IPS DF 6.9 (cell line): ENCODE measurements at places on chromosomes 5 and 9.

DNA sequence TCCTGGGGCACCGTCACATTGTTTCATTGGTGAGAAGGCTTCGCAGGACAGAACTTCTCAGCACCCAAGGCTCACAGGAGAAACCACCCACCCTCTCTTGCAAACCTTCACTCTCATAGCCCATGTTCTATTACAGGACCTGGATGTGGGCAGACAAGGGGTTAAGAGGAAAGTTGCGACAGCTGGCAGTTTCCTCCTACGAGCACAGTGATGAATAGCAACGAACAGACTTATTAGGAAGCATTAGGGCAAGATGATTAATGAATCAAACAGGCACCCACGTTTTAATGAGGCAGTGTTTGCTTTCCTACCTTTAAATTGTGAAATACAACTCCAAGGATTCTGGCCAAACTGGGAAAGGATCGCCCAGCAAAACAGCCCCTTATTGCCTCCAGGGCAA lies 339.3 kb downstream of the DRD1 start:
- DNase-seq: no peak

DNA sequence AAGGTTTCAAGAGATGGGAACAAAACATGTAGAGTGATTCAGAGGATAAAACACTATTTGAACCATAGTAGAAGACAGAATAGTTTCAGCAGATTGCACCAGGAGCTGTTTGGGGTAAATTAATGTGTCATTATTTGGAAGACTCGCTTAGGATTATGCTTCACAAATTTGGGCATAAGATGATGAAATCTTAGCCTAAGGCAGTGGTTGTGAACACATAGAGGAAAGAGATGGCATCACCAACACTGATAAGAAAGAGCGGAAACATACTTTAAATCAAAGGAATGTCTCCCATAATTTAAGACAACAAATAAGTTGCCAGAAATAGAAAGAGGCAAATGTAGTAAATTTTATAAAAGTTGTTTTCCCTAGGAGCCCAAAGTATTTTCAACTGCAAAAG lies 66.1 kb upstream of the TBCA start:
- no peak for DNase-seq

DNA sequence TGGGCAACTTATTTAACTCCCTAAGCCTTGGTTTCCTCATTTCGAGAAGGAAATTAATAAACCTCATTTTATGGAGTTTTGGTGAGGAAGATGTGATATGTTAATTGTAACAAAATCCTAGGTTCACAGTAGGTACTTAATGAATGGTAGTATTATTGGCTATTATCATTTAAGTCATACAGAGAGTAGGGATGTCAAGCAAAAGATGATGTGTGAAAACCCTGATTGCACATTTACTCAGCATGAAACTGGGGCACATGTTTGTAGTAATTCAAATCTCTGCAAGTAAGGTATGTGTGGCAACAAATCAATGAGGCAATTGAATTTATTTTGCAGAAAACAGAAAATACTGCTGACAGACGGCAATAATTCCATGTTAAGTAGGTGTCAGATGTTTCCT lies 127.3 kb downstream of the CSNK1G3 start:
- DNase-seq: no peak

DNA sequence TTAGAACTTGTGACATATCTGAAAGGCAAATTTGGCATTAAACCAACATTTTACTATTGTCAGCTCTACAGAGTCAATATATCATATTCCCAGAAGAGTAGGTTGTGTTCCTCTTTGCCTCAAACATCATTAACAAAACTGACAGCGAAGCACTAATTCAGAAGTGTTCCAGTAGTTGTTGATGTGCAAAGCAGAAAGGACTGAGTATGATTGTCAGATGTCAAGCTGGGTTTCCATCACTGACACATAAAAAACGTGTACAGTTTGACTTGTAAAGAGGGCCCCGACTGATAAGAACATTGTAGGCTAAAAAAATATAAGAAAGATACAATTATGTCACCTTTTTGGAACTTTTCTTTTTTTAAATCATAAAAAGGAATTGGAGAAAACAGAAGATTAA lies 101.5 kb upstream of the ZNF608 start:
- DNase-seq: no peak

DNA sequence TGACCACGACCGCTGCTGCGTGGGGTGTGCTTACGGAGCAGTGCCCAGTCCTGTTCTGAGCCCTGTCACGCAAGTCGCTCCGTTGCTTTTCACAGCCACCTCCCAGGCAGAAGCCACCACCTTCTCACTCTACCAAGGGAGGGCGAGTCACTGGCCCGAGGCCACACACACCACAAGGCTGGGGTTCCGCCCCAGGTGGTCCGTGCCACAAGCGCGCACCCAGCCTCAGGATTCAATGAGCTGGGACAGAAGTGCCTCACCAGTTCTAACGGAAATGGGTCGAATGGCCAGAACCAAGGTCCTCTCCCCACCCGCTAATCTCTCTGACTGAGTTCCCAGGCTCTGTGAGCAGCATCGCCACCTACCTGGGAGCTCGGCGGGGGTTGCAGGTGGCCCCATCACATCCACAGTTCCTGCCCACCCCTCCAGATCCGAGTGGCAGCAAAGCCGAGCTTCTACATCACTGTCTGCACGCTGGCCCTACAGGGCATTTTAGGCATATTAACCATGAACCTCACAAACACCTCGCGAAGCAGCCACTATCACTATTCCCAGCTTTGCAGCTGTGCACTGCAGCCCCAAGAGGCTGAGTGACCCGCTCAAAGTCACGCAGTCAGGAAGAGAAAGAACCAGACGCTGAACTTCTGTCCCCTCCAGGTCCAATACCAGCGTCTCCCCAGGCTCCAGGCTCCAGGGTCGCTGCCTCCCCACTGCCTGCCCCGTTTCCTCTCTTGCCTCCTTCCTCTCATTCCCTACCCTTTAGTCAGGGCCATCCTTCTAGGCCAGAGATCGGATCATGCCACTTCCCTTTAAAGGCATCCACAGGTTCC lies 92.1 kb upstream of the PHYKPL start:
- no peak for DNase-seq

DNA sequence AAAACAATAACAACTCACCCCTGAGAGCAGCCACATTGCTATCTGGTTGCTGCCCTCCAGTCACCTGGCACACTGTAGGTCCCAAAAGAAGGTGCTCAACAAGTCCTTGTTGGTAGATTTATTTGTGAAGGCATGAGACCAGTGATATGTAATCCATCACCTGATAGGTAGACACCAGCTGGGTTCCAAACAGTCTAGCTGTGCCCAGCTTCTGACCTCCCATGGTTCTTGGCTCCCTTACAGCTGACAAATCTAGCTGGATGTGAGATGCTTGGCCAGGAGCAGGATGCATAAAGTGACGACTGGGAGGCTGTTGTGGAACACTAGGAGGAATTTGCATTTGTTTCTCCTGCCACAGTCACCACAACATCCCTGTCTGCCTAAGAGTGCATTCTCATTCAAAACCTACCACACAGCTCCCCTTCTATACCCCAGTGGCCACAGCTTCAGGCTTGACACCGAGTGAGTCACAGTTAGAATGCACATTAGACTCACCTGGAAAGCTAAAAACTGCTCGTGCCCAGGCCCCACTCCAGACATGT lies 7.8 kb upstream of the VLDLR start:
- DNase-seq: no peak

GRCh38 chr5:59684388-59685190 lies 208.9 kb downstream of the PDE4D start:
- DNase-seq: no peak

GRCh38 chr5:149421372-149421685 lies 42.2 kb upstream of the IL17B start:
- no peak for DNase-seq

DNA sequence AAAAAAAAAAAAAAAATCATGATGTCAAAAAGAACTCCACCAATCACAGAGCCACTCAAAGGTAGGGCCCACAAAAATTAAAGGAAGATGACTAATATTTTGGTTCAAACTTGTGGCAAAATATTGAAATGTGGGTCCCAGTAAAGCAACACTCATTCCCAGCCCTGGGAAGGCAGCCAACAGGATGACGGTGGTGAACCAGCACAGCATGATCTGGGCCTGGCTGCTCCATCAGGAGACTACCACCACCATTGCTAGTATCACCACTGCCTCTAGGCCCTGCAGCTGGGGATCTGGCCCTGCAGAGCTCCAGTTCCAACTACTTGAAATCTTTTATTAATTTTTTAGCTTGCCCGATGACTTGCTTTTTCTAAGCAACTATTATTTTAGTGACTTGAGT lies 206.8 kb upstream of the ITGA1 start:
- DNase-seq: no peak

DNA sequence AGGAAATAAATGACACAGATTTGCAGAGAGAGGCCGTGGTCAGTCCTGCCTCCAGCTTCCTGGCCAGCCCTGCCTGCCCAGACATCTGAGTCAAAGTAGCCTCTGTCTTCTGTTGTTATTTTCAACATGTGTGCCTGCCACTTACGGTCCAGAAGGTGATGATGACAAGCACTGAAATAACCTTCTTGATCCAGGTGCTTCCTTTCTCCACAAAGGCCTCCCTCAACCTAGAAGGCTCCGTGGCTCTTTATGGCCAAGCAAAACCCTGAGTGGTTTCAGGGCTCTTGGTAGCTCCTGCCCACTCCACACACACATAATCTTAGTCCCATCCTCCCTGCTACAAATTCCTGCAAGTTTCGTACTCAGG lies 34.1 kb upstream of the SLC6A19 start:
- no peak for DNase-seq

GRCh38 chr5:137142764-137143605 lies 356.1 kb downstream of the SPOCK1 start:
- no peak for DNase-seq

DNA sequence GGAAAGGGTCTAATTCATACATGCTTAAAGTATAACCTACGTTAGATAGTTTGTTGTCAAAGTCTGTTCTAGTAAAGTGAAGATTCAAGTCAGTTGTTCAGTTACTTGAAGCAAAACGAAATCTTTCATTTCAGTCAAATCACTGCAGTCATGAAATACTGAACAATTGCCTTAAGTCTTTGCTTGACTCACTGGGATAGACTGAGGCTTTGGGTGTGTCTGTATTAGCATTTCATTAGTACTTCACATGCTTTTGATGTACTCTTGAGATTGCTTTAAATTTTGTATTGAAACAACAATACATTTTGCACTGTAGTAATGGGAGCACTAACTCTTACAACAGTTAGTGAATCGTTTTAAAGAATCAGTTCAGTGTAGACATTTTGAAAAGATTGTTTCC lies 4.0 kb upstream of the CMYA5 start:
- DNase-seq: no peak

- DNase-seq: no peak
Observed at GRCh38 chr5:124645396-124645795, 101.0 kb downstream of the ZNF608 start.

DNA sequence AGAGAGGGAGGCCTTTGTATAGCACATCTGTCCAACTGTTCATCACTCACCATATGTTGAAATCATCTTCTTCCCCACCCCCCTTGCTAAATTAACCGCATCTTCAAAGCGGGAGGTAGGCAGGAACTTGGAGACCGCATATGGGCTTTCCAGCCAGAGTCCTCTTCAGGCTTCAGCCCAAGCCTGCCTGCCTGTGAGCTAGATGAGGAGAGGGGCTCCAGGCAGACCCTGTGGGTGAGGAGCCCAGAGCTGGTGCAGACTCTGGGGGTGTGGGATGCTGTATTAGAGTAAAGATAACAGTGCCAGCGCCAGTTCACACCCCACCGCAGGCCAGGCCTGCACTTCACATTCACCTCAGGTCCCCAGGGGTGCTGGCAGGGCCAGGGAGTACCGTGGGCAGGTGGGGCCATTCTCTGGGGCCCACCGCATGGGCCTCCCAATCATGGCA lies 16.2 kb downstream of the PRRC2B start:
- no peak for DNase-seq

- no peak for DNase-seq
Observed at GRCh38 chr9:13144166-13144775, 135.2 kb downstream of the MPDZ start.

GRCh38 chr5:178435321-178436238 lies 154.6 kb downstream of the COL23A1 start:
- DNase-seq: no peak

DNA sequence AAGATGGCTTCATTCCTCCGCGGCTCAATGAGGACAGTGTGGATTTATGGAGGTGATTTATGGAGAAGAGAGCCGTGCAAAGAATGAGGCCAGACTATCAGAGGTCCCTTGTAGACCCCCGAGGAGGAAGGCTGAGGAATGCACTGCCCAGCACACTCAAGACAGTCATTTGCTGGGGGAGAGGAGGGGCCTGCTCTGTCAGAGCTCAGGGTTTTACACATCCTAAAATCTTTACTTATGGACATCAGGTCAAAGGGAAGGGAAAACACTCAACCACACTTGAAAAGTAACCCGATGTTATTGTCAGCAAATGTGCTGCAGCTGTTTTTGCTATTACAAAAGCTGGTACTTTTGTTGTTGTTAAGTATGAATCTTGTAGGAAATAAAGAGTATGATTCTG lies 289.5 kb downstream of the SLIT3 start:
- no peak for DNase-seq

GRCh38 chr9:137479892-137480685 lies 21.0 kb upstream of the NSMF start:
- no peak for DNase-seq

DNA sequence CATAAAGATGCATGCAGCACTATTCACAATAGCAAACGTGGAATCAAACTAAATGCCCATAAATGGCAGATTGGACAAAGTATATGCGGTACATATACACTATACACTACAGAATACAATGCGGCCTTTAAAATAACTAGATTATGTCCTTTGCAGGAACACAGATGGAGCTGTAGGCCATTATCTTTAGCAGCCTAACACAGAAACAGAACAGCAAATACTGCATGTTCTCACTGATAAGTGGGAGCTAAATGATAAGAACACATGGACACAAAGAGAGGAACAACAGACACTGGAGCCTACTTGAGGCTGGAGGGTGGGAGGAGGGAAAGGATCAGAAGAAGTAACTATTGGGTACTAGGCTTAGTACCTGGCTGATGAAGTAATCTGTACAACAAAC lies 758.2 kb downstream of the TLE1 start:
- no peak for DNase-seq

DNA sequence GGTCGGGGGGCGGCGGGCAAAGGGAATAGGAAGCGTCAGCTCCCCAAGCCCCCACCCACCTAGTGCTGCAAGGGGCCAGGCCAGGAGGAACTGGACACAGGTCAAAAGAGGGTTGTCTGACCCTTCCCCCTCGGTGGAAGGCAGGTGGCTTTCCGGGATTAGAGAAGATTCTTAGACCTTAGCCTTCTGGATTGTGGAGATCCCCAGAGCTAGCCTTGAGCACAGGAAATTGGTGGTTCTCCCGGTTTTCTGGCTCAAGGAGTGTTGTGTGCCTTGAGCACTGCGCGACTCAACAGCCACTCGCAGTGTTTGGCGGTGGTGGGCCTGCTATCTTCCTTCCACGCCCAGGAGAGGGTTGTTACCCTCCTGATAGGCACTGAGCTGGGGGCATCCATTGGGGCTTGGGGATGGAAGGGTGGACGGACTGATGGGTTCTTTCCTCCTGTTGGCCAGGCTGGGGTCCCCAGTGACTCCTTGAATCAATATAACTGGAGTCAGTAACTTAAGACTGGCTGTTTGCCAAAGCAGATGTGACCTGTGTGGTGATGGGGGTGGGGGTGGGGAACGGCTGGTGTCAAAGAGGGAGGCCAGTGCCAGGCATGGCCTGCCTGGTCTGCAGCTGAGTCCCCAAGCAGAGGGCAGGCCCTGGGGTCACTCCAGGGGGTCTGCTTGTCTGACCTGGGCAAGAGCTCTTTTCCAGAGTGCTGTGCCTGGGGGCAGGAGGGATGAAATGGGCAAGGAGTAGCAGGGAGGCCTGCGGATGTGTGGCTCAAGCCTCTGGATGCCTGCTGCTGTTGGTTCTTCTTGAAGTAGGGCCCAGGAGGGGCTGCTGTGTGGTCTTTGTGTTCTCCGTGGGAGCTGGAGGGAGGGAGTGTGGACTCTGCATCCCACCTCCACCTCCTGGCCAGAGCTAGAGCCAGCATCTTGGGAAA lies 2.1 kb downstream of the FGF18 start:
- no peak for DNase-seq

GRCh38 chr9:97293207-97293721 lies 14.2 kb upstream of the CCDC180 start:
- no peak for DNase-seq
